ENCODE measurements at places on chromosomes 1 and 21.
A peak's percentile ranks its signal among the peaks of the same experiment; 100 is the strongest.

- DNase-seq, result no peak
Observed at GRCh38 chr1:209198961-209199750, 384.4 kb upstream of the CAMK1G start.

DNA sequence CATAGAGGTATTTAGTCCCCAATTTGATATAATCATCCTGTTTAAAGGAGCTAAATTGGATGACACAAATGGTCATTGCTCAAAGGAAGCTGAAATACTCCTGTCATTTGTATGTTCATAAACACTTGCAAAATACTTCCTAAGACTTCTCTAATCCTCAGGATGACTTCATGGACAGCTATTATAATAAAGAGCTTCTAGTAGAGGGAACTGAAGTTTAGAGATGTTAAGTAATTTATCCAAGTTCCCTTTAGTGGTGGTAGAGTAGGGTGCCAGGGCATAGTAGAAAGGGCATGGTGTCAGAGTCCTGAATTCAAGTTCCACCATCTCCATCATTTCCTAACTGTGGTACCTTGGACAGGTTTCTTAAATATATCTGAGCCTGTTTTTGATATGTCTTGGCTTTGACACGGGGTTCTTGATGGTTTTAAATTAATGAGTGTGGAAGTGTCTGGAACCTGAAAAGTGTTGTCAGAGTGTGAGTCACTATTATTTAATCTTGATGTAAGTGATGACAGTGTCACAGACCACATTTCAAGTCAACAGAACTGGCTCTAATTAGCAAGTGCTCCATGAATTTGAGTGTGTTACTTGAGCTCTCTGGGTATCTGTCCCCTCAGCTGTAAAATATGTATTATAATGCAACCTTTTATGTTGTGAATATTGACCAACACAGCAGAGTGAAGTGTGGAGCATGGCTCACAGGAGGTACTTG, 12.1 kb upstream of the GBP6 start:
- DNase-seq, result no peak

DNA sequence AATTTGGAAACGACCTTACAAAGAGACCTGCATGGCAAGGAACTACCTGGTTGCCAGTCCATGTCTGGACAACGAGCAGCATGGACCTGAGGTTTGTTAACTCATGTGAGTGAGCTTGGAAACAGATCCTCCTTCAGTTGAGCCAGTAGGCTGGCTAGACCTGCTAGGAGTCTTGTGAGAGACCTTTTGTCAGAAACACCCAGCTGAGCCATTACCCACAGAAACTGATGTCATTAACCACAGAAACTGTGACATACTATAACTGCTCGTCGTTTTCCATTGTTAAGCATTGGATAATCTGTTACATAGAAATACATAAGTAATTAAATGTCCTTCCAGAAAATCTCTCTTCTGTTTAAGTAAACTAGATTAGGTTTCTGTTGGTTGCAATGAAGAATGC, 211.1 kb upstream of the C21orf91 start:
- DNase-seq, result no peak

GRCh38 chr1:83593073-83593472, 405.9 kb downstream of the TTLL7 start:
- peak; percentile 4 for DNase-seq

DNA sequence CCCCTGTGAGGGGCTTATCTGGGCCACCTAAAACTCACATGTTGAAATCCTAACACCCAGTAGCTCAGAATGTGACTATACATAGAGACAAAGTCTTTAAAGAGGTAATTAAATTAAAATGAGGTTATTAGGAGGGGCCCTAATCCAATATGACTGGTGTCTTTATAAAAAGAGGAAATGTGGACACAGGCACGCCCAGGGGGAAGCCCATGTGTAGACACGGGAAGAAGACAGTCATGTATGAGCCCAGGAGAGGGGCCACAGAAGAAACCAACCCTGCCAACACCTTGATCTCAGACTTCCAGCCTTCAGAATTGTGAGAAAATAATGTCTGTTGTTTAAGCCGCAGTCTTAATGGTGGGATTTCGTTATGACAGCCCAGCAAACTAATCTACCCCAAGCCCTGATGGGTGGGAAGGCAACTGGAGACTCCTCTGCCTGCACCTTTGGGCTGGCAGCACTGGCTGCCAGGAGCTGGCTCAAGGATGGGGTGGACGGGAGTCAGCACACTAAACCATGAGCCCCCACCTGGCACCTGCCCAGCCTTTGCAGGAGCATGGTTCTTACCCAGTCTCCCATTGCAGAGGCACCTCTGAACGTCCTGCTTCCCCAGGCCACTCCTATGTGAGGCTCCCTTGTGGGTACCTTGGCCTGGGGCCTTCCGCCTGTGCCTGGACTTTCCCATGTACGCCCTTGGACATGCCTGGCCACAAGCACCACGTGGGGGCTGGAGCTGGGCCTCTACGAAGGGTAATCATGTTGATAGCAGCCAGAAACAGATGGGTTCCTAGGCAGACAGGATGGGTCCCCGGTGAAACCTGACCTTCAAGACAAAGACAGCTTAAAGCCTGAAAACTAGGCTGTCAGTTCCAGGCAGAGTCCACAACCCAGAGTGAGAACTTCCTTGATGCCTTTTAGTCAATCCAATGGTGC, 57.1 kb upstream of the DMRTB1 start:
- DNase-seq, result no peak

- DNase-seq, result no peak
Observed at GRCh38 chr21:39452970-39453342, 1.2 kb downstream of the SH3BGR start.

DNA sequence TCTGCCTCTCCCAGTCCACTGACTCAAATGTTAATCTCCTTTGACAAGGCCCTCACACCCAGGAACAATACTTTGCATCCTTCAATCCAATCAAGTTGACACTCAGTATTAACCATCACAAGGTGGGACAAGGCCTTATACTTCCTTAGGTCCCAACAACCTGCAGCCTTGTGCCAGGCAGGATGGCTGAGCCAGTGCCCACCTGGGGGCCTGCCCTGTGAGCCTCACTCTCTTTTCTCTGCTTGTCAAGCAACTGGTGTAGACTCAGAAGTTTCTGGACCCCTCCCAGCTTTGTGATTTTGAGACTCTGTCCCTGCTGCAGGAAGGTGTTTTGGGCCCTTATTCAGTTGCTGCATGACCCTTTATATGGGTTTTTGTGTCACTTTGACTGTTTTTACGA, 310.0 kb upstream of the C1orf174 start:
- no peak for DNase-seq

DNA sequence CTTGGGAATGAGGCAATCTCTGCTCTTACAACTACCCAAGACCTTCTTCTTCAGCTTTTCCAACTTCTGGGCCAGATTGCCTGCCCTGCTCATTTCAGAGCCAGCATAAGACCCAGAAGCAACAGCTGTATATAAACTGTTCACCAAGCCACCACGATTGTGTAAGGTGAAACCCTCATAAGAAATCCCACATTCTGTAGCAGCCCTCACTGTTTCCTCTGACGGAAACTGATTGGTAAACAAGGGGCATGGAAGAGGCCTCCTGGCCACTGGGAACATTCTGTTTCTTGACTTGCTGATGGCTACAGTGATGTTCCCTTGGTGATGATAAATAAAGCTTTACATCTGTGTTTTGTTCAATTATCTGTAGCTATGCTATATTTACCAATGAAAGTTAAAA, 39.7 kb upstream of the EXO1 start:
- no peak for DNase-seq

- no peak for DNase-seq
Observed at GRCh38 chr1:81327743-81328142, 473.0 kb upstream of the ADGRL2 start.

- peak; percentile 29 for DNase-seq
Observed at GRCh38 chr1:14590411-14591180, 7.9 kb upstream of the KAZN start.

DNA sequence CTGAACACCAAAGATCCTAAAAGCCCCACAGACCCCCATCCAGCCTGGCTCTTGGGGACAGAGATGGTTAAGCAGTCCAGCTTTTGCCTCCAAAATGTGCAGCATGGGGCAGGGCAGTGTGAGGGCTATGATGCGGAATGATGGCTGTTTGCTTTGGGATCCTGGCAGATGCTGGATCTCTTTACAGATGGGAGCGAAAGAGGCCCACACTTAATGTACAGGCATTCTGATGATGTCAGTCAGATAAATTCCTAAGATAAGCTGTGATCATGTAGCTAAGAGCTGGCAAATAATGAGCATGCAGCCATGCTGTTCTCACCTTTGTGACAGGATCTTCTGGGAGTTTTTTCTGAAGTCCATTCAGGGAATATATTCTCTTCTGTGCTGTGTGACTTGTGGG, 17.6 kb upstream of the KCNQ4 start:
- DNase-seq, result no peak

Measured in A673 (cell line).